ENCODE measurements at places on chromosomes 2 and 18.

DNA sequence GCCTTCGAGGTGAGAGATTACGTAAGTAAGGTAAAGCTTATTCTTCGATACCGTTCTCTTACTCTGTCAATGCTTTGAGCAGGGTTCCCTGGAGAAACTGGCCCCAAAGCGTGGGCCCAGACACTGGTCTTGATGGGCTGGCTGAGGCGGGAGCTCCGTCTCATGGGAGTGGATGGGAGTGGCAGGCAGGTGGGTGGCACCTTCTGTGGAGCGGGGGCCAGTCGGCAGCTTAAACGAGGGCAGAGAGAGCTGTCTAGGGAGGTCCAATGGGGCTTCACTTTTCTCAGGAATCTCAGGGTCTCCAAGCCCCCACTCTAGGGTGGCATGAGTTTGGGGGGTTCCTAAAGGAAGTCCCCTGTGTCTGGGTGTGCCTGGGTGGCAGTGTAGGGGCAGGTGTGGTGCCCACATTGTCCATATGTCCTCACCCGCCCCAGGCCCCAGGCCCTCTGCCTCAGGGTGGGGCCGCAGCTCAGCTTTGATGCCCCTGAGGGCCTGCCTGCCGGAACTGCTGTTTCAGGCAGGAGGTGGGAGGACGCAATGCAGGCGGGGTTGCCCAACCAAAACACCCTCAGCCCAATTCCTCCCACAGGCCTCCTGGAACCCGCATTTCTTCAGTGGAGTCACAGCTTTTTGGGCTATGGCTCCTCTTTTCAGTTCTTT lies 32.5 kb upstream of the FOSL2 start:
- DNase-seq, result no peak

DNA sequence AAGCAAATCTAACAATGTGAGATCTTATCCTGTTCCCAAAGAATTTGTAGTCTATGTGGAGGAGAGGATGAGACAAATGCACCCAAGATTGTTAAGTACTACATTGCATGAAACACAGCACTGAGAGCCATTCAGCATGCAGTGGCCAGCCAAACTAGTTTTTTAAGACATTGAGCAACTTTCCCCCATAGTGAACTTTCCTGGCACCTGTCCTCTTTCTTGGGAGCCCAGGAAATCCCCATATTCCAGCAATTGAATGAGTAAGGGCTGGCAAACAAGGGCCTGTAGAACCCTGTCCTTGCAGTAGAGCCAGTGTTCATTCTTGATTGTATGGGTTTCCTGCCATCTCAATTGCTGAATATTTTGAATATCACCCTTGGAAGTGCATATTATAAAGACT lies 58.8 kb upstream of the FIGN start:
- no peak for DNase-seq

- no peak for DNase-seq
These were observed 1.1 kb upstream of the KDM3A start for GRCh38 chr2:86439879-86440630.

DNA sequence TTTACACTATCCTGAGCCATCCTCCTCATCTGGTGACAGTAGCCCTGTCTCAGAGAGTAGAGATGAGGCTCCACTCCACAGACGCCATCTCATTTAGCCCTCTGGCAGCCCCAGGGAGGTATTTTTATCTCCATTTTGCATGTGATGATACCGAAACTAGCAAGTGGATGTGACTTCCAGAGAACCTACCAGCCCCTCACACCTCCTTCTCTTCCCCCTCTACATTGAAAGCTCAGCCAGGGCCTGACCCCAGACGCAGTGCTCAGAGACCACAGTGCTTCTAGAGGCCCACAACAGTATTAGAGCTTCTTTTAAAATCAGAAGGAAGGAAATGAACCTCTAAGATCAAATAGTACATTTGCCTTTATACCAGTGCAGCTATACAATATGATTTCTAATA lies 8.3 kb downstream of the GYPC start:
- no peak for DNase-seq

- no peak for DNase-seq
These were observed 14.7 kb downstream of the CDK15 start for GRCh38 chr2:201821080-201821479.

DNA sequence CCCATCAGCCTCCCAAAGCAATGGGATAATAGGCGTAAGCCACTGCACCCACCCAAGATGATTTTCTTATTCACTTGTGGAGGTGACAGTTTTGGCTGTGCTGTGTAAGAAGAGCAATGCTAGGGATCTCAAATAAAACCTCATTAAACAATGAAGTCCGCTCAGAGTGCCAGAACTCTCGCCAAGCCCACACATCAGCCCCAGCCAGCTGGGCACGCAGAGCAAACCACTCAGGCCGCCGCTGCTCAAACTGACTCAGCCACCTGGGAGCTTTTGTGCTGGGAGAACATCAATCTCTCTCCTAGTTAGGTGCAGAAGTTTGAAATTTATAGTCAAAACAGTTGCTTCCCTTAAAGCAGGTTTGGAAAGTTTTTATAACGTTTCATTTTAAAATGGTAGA lies 47.6 kb downstream of the RNF152 start:
- no peak for DNase-seq

DNA sequence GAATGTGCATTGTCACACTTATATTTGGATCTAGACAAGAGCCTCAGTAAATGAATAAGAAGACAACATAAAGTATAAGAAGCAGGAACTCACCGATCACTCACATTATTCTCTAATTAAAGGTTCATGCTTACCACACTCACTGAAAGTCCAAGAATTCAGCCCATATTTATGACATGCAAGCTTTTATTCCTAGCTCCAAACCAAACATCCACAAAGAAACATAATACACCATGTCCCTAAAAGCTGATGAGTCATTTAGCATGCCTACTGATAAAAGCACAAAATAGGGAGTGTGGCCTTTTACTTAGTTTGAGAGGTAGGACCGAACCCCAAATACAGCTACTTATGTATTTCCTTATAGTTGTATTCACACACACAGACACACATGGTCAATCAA lies 1094.6 kb upstream of the CDH2 start:
- DNase-seq, result no peak

DNA sequence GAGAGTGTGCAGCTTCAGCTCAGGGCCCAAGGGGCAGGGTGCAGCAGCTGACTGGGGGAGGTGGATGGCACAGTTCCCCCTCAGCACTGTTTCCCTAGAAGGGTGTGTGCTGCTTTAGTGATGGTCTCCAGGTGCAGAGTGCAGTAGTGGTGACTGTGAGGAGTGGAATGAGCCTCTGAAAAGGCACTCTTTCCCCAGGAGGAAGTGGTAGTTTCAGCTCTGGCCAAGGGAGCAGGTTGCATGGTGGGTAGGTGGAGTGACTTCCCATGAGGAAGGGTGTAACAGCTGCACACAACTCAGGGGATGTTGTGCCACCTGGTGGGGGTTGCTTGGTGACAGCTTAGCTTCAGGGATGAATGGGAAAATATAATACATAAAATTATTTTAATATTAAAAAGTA lies 251.5 kb upstream of the NXPH2 start:
- no peak for DNase-seq

DNA sequence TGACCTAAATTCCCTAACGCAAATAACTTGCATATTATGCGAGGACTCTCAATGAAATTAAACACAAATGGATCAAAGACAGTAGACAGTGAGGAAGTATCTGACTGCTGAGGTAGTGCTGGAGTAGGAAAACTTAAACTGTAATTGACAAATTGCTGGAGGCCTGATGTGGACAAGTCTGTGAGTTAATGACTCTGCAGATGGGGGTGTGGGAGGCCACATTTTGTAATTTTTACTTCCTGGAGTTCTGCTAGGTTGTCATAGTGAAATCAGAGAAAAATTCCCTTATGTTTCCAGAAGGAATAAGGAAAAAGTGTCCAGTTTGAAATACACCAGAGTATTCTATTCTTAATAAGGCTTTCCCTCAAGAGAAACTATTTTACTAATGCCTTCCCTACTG lies 333.0 kb upstream of the CNTNAP5 start:
- no peak for DNase-seq

GRCh38 chr2:67997903-67998302 lies 64.9 kb downstream of the C1D start:
- DNase-seq, result no peak

DNA sequence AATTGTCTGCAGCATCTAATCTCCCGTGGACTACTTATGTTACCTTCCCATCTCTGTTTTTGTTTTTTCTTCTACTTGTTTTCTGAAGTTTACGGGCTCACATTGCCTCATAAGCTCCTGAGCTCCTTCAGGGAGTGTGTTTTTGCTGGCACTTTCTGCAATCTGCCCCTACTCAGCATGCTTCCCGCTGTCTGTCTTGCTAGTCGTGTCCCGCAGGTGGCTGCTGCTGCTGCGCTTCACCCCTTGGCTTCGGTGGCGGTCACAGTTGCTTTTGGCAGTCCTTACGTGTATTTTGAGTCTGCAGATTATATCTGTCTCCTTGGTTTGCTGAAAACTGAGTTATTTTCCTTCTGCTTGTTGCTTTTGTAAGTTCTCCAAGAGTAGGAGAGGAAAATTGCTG lies 37.3 kb downstream of the FER1L5 start:
- DNase-seq, result no peak
